ENCODE measurements at places on chromosomes 2 and 18.

- no peak for DNase-seq
These were observed 97.7 kb downstream of the CDCA7 start for GRCh38 chr2:173452416-173452815.

DNA sequence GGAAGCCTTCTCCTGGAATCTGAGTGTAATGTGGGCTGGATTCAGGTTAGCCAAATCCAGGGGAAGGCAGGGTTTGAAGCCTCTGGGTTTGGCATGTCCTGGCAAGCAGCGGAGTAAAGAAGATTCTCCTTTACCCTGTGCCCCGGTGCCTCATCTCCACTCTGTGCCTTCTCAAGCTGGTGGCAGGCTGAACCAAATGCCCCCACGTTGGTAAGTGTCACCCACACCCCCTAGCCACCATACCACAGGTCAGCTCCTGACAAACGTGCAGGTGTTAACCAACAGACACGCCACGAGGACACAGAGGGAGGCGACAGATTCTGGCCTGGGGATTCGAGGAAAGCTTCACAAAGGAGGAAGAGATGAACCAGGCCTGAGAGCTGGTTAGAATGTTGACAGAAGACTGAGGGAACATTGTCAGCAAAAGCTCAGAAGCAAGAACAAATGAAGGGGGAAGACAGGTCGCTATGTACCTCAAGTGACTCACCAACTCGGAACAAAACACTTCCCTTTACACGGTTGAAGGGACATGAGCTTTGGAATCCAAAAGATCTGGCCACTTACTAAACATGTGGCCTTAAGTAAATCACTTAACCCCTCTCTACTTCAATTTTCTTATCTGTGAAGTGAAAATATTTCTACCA is 85.2 kb upstream of the LCLAT1 start:
- no peak for DNase-seq

GRCh38 chr18:64707052-64707451 is 558.2 kb upstream of the LINC00305 start:
- DNase-seq = no peak

- no peak for DNase-seq
These were observed 170.9 kb downstream of the LRP1B start for GRCh38 chr2:141959941-141960340.

DNA sequence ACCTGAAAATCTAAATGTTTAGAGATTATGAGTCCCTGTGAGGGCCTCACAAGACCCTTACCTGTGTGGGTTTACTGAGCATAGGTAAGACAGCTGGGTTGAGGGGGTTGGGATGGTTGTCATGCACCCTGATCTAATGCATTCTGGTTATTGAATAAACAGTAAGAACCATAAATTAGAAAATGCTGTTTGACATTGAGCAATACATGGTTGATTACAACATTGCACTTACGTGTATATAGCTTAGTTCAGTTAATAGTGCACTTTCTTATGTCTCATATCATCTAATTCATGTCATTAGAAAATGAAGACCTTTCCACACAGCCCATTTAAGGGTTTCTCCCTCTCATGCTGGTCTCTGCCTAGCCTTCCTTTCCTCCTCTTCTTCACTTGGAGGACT is 253.5 kb upstream of the ATP5MC3 start:
- no peak for DNase-seq

DNA sequence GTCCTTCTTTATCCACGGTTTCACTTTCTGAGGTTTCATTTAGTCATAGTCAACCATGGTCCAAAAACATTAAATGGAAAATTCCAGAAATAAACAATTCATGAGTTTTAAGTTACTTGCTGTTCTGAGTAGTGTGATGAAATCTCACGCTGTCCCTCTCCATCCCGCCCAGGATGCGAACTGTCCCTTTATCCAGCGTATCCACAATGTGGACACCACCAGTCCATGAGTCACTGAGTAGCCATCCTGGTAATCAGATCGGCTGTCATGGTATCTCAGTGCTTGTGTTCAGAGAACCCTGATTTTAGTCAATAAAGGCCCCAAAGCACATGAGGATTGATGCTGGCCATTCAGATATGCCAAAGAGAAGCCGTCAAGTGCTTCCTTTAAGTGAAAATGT is 3.7 kb downstream of the SP140L start:
- DNase-seq = no peak

GRCh38 chr2:23207871-23208270 is 177.1 kb upstream of the KLHL29 start:
- no peak for DNase-seq

GRCh38 chr2:99651930-99652670 is 162.3 kb upstream of the REV1 start:
- DNase-seq = no peak

GRCh38 chr2:229003256-229003655 is 267.8 kb downstream of the PID1 start:
- no peak for DNase-seq

DNA sequence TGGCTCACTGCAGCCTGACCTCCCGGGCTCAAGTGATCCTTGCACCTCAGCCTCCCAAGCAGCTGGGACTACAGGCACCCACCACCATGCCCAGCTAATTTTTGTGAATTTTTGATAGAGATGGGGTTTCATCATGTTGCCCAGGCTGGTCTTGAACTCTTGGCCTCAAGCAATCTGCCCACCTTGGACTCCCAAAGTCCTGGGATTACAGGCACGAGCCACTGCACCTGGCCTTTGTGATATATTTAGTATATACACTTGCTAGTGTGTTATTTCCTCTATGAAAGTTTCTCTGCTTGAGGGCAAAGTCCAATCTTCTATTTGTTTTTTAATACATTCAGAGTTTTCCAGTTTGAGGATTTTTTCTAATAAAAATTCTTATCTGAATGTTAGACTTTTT is 119.3 kb downstream of the GALNT3 start:
- DNase-seq = no peak
